ENCODE measurements at places on chromosomes 6 and 20.

DNA sequence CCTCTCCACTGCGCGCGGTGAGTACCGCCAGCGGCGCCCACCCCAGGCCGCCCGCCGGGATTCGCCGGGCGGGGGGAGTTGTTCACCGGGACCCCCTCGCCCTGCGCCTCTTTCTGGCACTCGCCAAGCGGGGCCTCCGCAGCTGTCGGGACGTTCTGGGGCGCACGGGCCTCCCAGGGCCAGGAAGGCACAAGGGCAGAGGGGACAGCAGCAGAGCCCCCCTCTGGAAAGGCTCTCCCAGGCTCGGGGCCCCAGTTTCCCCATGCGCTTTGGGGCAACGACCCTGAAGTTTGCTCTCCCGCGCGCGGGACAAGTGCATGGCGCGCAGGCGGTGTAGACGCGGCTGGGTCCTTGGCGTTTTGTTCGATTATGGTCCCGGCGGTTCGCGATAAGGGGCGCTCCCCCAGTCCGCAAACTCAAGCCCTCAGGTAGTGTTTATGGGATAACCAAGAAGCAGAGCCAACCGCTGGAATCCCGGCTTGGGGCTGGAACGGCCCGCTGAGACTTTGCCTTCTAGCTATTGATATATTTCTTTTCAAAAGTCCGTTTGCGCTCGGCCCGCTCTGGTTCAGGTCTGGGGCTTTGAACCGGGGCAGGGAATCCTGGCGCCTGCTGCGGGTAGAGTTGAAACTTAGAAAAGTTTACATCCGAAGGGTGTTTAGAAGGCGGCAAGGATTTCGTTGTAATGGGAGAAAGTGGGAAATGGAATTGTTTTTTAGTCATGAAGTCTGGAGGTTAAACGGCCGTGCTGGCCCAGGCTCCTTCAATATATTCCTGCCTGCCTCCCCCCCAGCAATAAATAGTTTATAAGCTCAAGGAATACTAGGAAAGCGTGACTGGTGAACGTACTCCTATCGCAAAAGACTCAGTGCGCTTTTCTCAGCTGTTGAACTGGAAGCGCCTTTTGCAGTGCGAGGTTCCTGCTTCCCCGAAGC is 595 bp downstream of the EYA2 start:
- DNase-seq, result no peak

DNA sequence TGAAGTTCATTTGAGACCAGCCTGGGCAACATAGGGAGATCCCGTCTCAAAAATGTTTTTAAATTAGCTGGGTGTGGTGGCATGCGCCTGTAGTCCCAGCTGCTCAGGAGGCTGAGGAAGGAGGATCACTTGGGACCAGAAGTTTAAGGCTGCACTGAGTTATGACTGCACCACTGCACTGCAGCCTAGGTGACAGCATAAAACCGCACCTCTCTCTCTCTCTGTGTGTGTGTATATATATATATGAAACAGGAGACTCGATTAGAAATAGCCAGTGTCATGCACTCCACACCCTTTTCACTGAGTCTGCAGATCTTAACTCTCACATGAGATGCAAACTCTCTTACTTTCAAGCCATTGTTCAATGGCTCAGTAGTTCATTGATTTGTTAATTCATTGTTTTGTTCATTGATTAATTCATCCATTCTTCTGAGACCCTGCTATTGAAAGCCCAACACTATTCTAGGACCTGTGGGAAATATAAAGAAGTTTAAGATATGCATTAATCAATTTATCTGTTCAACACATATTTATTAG is 52.4 kb upstream of the MRPS10 start:
- no peak for DNase-seq

GRCh38 chr6:128491610-128492206 is 28.7 kb downstream of the PTPRK start:
- no peak for DNase-seq

- no peak for DNase-seq
These were observed 337.9 kb downstream of the CD83 start for GRCh38 chr6:14455427-14455826.

DNA sequence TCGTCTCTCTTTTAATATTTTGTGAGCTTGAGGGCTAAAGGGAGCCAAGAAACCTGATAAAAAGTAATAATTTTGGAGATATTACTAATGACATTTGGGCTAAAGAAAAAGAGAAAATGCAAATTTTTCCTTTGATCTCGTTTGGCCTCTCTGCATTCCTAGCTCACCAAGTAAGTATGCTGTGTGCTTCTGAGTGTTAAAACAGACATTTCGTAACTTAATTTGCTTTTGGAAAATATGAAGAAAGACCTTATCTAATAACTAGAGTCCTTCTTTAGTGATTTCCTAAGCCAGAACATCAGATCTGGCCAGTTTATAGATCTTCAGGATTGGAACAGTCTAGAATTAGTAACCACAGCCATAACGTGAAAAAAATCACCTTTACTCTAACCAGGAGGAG is 872.9 kb upstream of the SLC35B3 start:
- DNase-seq, result no peak

DNA sequence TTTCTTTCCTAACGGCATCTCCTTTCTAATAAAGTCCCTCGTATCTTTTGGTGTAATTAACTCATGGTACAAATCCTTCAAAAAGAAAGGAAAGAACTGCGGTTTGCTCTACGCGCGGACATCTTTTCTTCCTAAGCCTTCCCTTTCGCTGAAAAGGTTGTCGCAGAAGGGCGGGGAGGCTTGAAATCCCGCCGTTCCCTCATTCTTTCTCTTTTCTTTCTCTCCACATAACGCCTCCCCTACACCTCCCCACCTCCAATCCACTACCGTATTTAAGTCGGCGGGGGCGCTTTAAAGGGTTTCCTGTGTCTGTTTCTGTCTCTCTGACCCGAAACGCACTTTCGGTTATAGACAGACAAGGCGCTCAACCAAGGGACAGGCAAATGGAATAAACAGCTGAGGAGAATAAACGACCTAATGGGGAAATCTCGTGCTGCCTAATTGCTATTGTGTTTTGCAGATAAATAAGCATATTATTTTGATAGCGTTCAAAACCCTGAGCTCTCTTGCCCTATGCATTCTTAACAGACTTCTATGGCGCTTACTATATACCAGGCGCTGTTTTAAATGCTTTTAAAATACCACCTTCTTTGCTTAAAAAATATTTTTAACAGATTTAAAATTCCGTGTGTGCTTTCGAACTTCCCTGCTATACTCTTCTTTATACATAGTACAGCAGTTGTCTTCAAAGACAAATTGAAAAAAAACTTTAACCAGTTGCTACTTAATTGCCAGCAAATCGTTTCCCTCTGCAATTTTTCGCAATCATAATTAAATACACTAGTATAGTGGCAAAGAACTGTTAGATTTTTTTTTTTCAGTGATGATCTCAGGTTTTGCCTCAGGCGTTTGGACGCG is 2.5 kb upstream of the HEY2 start:
- no peak for DNase-seq

Measured in Panc1 (cell line).